ENCODE measurements at places on chromosomes 4 and X. TPM values are rescaled to one million over a fixed set of nuclear protein-coding genes. Genes with fewer than 3 reads are reported as not detected.
A peak's percentile ranks its signal among the peaks of the same experiment; 100 is the strongest.

The ARHGAP36 gene
- 0.66 TPM for total RNA-seq

- no peak for DNase-seq
Observed at GRCh38 chrX:72048510-72049455, 82.9 kb downstream of the RTL5 start.

The NOX1 gene
- total RNA-seq: 128 TPM

- DNase-seq: no peak
Observed at GRCh38 chrX:140715787-140716186, 6.2 kb downstream of the LINC00632 start.

GRCh38 chr4:111113591-111113990, 490.7 kb upstream of the PITX2 start:
- DNase-seq: no peak

- DNase-seq: no peak
Observed at GRCh38 chr4:89006307-89006706, 50.7 kb downstream of the FAM13A start.

DNA sequence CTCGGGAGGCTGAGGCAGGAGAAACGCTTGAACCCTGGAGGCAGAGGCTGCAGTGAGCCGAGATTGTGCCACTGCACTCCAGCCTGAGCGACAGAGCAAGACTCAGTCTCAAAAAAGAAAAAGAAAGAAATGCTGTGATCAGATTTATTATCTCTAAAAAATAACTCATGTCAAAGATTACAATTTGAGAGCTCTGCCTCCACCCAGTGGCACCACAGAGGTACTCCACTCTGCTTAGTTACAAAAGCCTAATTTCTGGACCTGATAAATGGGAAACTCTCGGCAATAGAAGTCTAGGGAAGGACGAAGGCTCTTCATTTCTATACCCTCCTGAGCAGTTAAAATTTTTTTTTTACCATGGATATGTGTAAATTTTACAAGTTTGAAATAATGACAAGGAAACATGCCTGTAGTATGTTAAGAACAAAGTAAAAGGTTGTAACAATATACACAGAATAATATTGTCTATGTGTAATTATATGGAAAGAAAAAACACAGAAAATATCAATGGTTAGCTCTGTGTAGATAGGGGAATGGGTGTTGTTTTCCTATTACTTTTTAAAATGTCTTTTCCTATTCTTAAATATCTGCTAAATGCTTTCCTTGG, 149.8 kb downstream of the STIM2 start:
- peak; percentile 53 for DNase-seq

DNA sequence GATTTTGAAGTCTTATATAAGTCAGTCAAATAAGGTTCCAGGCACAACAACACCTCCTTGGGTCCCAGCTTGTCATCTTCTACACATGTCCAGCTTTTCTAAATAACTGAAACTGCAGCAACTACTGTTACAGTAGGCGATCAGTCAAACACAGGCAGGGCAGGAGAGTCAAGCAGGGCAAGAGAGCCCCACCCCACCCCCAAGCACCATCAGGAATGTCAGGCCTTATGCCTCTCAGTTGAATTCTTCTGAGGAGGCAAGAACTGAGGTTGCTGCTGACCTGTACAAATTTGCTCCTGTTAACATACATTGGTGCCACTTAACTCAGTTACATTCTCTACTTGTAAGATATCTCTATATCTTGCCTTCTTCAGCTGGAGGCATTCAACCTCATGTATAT, 608.8 kb upstream of the PCDH10 start:
- no peak for DNase-seq

The SSX2B gene
- not detected for total RNA-seq

DNA sequence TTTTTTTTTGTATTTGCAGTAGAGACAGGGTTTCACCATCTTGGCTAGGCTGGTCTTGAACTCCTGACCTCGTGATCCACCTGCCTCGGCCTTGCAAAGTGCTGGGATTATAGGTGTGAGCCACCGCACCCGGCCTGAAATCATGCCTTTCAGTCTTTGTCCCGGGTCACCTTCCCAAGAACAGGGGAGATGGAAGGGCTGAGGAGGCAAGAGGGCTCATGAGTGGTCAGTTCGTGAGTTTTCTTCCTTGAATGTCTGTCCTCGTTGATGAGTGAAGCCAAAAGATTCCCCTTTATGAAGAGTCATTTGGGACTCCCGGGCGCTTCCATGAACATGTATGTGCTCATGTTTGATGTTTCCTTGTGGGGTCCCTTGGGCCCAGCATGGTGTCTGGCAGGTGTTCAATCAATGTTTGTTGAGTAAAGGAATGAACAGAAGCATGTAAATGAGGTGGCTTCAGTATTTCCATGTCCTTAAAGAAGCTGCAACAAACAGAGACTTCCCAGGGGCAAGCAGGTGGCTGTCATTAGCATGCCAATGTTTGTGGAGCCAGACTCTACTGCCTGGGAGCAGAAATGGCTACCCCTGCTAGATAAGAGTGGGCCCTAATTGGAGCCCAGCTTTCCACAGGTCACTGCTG, 3.4 kb upstream of the SEPTIN6 start:
- no peak for DNase-seq

DNA sequence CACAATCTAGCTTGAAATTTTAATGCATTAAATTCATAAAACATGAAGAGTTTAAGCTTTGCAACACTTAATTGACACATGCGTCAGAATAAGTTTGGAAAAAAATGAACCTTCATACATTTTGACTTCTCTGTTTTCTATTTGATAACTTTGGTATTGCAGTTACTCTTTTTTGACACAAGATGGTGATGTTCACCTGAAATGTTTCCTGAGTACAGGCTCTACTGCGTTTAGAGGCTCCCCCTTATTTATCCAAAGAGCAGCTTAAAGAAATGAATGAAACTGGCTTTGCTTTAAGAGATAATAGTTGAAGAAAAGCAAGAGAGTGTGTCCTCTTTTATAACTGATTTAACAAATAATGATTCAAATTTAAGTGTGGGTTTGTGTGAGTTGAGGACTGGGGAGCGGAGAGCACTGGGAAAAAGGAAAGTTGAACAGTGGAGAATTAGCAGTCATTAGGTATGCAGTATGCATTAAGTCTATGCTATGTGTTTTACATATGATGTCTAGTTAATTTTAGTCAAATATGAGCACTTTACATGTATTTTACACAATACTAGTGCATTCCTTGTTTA, 180.6 kb upstream of the NUDT6 start:
- no peak for DNase-seq

DNA sequence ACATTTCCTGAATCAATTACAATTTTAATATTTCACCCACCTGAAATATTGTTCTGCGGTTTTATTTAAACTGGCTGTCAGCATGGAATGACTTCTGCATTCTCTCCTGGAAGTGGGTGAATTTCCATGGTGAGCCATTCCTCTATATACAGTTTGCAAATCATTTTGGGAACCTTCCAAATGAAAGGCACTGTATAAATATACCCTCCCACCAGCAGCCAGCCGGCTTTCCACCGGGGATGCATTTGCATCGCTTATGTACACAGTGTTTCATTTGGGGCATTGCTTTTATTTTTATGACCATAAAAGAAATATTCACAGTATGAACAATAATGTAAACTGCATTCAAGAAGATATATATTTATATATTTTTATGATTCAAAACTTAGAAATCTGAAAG, 4.7 kb upstream of the IL1RAPL1 start:
- no peak for DNase-seq

DNA sequence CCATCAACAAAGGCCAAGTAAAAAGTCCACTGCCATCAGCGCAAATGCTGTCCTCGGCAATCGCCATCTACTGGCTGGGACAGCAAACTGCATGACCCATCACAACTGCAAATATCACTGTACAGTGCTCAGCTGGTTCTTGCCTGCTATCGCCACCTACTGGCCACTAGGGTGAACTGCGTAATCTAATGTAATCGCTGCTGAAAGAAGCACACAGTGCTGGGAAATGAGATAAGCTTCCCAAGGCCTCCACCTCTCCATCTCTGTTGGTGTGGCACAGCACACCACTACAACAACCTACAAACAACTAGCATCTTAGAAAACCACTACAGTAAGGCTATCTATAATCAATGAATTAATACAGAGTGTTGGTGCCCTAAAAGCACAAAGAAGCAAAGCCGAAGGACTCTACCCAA, 298.3 kb downstream of the TEX13A start:
- DNase-seq: peak; percentile 77

The MAPK10 gene
- 4.4 TPM for total RNA-seq

DNA sequence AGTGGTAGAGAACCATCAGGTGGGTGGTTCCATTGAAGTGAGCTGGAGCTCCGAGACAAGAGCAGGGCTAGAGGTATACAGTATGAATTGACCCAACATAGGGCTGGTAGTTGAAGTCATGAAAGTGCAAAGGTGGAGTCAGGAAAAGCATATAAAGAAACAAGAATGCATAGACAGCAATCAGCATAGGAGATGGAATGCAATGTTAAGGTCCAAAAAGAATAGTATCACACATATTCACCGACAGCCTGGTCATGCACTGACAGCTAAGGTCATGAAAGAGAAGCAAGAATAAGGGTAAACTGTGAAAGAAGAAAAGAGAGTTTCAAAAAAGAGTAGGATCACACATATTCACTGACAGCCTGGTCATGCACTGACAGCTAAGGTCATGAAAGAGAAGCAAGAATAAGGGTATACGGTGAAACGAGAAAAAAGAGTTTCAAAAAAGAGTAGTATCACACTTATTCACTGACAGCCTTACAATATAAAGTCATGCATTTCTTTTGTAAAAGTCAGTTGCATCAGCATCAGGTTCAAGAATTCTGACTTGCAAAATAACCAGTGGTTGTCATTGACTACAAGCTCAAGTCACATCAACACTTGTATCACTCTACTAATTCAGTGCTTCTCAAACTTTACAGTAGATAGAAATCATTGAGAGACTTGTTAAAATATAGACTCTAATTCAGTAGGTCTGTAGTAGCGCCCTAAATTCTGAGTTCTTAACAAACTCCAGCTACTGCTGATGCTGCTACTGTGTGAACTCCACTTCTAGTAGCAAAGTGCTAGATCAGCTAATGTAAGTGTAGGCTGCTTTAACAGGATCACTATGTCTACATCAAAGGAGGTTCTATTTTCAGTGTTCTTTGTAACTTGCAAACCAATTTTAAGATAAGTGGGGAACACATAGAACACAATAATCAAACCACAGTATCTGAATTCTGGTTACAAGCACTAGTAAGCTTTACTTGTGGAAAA, 221.9 kb downstream of the PDGFC start:
- DNase-seq: no peak

DNA sequence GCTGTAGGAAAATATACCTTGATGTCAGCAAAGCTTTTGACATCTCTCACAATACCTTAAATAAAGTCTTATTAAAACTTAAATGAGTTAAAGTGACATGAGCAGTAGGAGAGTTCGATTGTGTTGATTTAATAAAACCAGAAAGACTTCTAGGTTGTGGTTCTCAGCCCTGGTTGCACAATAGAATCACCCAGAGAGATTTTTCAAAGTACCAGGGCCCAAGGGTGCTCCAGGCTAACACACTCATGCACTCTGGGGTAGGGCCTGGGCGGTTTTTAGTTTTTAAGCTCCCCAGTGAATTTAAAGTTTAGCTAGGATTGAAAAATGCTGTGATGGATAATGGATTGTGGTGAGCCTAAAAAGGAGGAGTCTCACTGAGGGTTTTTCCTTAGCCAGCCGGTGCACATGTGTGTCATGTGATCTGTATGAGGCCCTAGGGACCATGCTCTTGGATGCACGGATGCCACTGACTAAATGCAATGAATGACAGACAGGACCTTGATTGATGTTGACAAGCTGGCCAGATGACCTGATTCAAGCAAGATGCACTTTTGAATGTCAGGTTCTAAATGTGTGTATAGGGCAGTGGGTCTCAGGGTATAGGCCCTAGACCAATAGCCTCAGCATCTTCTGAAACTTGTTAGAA, 185.0 kb downstream of the PTTG2 start:
- no peak for DNase-seq

- DNase-seq: no peak
Observed at GRCh38 chrX:69116077-69116476, 49.2 kb downstream of the PJA1 start.

The LRCH2 gene
- 2.7 TPM for total RNA-seq

DNA sequence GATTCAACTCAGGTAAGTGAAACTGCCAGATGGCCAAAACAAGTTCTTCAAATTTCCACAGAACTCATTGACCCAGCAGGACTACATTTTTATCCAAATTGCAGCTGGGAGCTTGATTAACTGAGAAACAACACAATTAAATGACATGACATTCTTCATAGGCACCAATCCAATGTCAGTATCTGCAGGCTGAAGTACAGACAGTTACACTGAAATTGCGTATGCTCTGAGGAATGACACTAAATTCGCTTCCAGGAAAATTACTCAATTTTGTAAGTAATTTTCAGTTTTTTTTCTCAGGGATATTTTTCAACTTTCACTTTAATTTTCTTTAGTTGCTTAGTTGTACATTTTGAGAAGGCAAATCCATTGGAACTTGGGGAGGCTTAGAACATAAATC, 4.5 kb downstream of the C1GALT1C1 start:
- no peak for DNase-seq

GRCh38 chrX:38220415-38221390, at the start of gene SRPX:
TSS of gene SRPX (minus strand) at chrX:38220871. CDS start at chrX:38220792, 79 bp downstream.
- peak; percentile 22 for DNase-seq

GRCh38 chr4:158871335-158871724, 102.5 kb downstream of the FNIP2 start:
- DNase-seq: no peak

GRCh38 chr4:175326796-175327195, 408.6 kb downstream of the ADAM29 start:
- no peak for DNase-seq

- DNase-seq: no peak
Observed at GRCh38 chrX:2614911-2615310, 76.2 kb upstream of the CD99 start.

DNA sequence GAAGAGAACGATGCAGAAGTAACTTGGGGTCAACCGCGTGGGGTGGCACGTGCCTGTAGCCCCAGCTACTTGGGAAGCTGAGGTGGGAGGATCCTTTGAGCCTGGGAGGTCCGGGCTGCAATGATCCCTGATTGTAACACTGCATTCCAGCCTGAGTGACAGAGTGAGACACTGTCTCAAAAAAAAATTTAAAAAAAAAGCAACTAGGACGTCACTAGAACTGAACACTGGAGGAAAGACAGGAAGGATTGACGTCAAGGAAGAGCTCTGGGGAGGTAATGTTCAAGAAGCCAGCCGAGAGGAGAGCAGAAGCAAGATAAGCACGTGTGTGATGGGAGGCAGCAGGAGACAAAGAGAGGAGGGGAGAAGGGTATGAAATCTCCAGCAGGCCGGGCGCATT, 28.7 kb downstream of the S100G start:
- no peak for DNase-seq

The UGT2A1 gene
- total RNA-seq: not detected

- no peak for DNase-seq
Observed at GRCh38 chr4:81211956-81212355, 3.1 kb downstream of the PRKG2 start.
